ENCODE measurements at places on chromosomes 13 and 19.

- no peak for DNase-seq
These were observed 26.5 kb upstream of the FOXO1 start for GRCh38 chr13:40692946-40693345.

DNA sequence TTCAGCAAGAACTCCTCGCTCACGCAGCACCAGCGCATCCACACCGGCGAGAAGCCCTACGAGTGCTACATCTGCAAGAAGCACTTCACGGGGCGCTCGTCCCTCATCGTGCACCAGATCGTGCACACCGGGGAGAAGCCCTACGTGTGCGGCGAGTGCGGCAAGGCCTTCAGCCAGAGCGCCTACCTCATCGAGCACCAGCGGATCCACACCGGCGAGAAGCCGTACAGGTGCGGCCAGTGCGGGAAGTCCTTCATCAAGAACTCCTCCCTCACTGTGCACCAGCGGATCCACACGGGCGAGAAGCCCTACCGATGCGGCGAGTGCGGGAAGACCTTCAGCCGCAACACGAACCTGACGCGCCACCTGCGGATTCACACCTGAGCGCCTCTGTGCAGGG, 20.6 kb upstream of the SMIM17 start:
- DNase-seq, result no peak

- no peak for DNase-seq
These were observed 84.5 kb downstream of the LRRC63 start for GRCh38 chr13:46296115-46296822.

GRCh38 chr13:34634448-34634847, 307.6 kb upstream of the NBEA start:
- no peak for DNase-seq

DNA sequence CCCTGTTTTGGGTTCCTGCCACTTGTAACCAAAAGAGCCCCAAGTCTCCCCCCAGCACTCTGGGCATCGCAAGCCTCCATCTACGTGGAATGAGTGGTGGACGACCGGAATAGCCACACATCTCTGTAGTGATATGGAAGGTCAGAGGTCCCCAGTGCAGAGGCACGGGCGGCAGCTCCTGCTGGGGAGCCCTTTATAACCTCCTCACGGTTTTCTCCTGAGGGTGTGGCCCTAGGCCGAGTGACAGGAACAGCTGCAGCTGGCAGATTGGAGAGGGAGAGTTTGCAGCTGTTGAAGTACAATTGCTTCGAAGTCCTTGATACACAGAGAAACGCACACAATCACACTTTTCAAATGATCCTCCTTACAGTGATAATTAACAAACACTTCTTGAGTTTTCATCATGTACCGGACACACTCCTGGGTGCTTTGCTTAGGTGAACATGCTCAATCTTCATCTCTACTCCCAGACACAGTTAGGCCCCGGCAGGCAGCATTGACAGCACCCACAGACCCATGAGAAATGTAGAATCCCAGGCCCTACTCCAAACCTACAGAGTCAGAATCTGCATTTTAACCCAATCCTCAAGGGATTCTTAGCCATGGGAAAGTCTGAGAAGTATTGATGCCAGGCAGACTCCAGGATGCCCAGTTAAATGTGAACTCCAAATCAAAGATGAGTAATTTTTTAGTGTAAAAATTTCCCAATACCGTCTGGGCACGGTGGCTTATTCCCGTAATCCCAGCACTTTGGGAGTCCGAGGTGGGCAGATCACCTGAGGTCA, 4.9 kb upstream of the ZNF787 start:
- no peak for DNase-seq

GRCh38 chr19:13165162-13165997, 15.2 kb downstream of the IER2 start:
- no peak for DNase-seq

DNA sequence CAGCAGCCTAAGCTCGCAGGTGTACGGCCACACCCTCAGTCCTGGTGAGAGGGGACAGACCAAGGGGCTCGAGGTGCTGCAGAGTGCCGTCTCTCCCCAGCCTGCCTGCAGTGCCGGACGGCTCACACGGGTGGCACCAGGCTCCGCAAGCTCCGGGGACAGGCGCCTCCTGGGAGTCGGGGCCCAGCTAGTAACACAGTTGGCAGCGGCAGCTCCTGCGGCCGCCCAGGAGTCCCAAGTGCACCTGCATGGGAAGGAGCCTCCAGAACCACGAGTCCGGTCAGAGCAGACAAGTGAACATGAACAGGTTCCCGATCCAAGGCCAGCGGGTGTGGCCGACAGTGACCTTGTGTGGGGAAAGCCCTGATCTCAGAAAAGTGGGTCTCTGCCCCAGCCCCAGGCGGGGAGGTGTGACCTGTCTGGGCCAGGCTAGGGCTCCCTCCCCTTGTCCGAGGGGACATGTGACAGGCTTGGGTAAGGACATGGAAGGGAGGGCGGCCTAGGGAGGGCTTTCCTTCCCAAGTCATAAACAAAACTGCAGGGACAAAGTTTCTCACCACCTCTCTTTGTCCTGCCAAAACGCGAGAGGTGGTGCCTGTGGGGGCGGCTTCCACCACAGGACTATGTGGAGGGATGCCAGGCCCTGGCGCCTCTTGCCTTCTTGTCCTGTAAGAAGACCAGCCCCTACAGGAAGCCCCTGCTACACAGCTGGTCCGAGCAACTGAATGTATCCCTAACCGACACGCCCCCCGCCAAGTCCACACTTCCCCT, 46.5 kb downstream of the MLLT1 start:
- no peak for DNase-seq

Data from NCI-H510A treated with DMSO at 0.1 percent for 48 hours (cell line).